ENCODE measurements at places on chromosomes 16 and 17.

DNA sequence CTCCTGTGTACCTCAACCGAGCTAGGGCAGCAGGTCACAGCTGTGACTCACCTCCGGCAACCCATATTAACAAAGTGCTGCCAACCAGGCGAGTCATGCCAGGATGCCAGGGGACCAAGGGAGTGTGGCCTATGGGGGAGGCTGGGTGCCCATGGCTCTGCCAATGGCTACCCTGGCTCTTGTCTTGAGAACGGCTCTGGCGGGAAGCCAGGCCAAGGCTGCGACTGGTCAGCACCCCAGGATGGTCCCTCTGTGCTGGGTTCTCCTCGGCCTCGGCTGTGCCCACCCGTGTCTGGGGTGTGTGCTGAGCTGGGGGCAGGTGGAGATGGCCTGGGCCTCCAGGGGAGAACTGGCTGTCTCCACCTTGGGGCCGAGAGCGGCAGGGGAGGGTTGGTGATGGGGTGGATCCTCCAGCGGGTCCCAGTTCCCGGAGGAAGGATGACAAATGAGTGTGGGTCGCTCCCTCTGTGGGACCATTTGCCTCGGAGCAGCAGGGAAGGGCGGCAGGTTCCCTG, 75.8 kb downstream of the MRC2 start:
- no peak for DNase-seq

DNA sequence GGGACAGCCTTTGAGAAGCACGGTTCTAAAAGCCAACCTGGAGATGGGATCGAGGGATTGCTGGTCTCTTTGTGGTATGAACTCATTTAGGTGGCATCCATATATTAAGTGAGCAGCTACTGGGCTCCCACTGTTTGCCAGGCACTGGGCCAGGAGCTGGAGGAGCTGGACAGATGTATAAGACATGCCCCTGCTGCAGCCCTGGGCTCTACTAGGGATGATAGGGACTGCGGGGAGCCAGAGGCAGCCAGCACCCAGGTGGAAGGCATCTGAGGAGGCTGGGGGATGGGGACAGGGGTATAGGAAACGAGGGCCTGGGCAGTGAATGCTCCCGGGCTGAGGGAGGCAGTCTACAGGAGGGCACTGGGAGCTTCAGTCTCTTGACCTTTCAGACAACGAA, 53.0 kb upstream of the MEAK7 start:
- DNase-seq: no peak

GRCh38 chr16:47734987-47735594, 274.0 kb downstream of the PHKB start:
- DNase-seq: no peak

GRCh38 chr17:18185391-18185790, 1.8 kb downstream of the ALKBH5 start:
- DNase-seq: no peak

DNA sequence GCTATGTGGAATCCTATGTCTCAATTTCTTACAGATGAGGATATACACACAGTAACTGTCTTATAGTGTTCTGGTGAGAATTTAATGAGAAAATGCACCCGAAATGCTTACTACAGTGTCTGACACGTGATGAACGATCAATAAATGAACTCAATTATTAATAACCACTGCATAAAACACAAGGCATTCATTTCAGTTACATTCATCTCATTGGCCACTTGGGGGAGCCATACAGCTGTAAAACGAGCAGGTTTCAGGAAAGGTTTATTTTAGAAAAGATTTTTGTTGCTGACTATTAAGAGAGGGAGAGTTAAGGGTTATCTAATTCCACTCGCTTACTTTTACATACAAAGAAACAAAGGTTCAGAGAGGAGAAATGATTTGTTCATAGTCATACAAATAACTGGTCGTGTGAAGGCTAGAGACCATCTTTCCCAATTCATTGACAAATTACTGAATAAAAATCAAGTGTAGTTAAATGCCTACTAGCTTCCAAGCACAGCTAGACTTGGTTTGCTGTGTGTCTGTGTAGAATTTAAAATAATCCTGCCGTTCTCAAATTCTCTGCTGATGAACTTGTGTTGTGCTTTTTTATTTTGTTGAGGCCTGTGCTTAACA, 160.1 kb downstream of the MAP2K4 start:
- DNase-seq: no peak

DNA sequence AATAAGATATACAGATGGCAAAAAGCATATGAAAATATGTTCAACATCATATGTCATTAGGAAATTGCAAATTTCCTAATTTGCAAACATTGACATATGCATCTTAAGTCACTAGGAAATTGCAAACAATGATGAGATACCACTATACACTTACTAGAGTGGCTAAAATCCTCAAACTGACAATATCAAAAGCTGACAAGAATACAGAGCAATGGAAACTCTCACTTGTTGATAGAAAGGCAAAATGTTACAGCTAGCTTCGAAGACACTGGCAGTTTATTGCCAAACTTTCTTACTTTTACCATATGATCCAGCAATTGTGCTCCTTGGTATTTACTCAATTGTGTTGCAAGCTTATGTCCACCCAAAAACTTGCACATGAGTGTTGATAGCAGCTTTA, 5.0 kb upstream of the IL4R start:
- DNase-seq: no peak

DNA sequence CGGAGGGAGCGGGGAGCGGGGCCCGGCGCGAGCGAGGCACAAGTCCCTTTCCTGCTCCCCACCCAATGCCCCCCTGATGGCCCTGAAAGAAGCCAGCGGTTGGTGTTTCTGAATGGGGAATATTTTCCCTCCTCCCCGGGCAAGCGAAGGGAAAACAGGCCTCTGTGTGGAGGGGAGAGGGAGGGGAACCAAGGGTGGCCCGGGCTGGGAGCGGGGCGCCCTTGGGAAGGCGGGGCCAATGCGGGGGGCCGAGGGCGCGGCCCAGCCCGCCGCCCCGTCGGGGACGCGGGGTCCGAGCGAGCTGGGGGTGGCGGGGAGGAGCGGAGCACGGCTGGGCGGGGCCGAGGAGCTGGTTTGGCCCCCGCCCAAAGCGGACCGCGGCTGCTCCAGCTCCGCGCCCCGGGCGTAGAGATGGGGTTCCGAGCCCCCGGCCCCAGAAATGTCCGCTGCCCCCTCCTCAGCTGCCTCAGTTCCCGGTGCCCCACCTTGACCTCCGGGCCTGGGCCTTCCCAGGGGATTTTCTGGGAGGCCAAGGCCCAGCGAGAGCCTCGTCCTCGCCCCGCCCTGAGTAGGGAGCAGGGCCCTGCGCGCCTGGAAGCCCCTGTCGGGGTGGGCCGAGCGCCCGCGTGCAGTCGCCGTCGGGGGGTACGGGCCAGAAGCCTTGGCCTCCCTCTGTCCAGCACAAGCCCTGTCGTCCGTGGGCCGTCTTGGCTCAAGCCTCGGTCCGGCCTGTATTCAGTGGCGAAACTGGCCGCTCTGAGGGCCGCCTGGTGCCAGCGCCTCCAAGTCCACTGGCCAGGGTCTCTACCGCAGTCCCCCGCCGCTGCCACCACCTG, 3.9 kb upstream of the HEXIM1 start:
- no peak for DNase-seq

- DNase-seq: no peak
These were observed 1.9 kb upstream of the SDR42E1 start for GRCh38 chr16:82013139-82013538.

DNA sequence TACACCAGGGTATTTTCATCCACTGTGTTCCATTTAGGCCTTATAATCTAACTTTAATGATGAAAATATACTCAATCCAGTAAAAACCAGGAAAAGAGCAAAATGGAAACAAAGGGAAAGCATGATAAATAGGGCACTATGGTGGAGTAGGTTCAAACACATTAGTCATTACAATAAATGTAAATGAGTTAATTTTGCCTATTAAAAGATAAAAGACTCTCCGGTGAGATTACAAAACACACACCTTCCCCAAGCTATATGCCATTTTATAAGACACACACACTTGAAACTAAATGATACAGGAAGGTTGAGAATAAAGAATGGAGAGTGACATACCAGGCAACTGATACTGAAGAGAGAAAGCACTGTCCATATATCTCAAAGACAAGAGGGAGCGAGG, 10.0 kb downstream of the PPL start:
- no peak for DNase-seq

DNA sequence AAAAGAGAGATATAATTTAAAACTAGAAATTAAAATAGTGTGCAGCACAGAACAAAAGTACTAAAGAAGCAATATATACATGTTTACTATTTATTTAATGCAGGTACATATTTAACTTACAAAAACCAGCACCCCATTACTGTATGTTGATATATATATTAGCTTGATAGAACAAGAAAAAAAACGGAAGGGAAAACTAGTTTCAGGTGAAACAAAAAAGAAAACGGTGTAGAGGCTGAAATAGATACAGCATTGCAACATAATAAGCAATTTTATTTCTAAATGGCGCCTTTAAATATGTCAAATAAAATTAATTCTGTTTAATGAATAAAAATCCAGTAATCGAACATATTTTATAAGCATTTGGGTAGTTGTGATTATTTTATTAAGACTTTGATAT, 3.9 kb downstream of the HNF1B start:
- DNase-seq: no peak

GRCh38 chr17:65697661-65698060, 136.2 kb upstream of the AXIN2 start:
- DNase-seq: no peak

DNA sequence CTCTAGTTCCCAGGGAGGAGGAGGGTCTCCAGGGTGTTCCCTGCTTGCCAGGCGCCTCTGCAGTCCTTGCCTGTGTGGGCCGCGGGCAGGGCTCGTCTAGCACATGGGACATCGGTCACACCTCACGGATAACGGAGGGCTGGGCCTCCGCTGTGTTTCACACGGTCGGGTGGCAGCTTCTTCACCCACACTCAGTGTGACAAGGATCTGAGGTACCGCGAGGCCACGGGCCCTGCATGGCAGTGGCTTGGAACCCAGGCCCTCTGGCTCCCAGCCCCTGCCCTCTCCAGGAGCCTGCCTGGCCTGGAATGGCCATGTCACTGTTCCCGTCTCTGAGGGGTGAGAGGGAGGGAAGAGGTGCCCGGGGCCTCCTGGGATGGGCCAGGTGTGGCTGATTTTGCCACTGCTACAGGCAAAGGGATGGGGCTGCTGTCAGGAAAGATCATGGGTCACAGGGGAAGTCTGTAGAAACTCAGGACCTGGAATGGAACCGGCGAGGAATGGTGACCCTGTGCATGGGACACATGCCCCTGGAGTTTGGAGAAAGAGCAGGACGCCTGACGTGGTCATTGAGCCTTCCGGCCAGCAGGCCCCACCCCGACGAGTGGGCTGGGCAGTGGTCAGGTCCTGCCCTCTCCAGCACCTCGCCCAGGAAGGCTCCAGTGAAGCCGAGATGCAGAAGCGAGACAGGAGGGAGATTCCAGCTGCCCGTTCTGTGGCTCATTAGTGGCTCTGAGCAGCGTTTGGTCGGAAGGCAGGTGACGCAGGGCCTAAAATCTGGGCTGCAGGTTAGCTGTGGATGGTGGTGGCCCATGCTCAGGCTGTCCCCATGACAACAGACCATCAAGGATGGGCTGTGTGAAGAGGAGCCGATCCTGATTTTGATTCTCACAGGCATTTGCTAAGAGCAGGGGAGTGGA, 76.5 kb upstream of the GSE1 start:
- DNase-seq: no peak

DNA sequence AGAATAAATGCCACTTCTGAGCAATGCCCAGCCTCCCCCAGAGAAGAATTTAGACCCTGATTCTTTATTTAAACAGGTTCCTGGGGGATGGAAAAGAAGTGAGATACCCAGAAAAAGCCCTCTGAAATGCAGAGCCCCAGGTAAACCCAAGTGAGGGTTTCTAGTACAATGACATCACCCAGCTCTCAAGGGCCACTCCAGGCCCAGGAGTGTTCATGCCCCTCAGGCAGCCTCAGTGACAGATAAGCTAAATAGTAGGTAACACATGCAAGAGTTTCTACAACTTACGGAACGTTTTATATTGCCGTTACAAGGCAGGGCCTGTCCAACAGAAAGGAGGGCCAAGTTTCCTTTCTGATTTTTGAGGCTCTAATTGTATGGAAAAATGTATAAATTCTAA, 683.7 kb upstream of the SALL1 start:
- DNase-seq: no peak

- no peak for DNase-seq
These were observed 2.5 kb downstream of the BHLHA9 start for GRCh38 chr17:1272701-1273100.

- DNase-seq: no peak
These were observed 53.3 kb upstream of the CCL2 start for GRCh38 chr17:34201767-34202166.

DNA sequence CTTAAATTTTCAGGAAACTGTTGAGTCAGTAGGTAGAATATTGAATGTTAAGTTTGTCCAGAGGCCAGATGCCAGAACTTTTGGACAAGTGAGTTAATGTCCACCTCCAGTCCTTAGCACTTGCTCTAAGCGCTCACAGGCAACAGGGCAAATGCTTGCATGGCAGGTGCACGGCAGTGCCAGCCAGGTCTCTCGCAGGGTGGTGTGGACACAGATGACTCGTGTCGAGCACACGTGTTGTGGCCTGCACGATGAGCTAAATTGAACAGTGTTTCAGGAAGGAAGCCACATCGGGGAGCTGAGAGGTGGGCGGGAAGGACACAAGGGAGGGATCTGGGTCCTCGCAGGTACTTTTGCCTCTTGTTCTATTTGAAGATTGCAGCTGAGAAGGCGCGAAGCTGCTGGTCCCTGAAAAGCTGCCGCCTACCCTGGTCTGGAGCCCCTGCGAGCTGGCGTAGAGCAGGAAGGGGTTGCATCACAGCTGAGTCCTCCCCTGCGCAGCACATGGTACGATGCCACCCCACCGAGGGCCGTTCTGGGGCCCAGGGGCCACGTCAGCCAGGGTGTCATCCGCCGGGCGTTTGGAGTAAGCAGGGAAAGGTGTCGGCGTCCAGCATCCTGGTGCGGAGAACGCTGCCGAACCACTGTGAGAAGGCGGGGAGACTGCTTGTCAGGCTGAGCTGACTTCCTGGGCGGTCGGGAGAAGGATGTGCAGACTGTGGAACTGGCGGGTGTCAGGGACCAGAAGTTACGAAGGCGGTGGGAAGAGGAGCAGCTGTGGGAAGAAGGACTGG, 6.3 kb downstream of the RAB40C start:
- no peak for DNase-seq

DNA sequence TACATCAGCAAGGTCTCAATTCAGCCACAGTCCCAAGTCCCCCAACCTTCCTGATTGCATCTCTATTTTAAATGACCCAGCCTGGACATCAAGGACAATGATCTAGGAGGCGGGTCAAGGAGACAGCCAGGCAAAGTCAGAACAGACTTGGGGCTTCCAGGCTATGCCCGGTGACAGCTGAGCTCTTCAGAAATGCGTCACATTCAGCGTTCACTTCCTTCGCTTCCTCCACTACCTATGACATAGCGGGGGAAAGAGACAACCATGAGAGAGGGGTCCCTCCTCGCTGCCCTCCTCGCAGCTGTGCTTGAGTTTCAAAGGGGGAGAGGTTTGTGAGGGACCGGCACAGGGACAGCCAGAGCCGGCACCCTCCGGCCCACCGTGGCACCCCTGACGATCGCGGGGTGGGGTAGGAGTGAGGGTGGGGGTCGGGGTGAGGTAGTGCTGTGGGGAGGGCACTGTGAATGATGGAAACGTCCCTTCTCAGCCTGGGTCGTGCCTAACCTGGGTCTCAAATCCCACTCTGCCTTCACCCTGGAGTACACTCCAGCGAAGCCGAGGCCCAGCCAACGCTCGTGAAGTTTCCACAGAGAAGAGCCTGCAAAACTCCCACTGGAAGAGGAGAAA, 12.3 kb upstream of the LGALS3BP start:
- peak; percentile 2 for DNase-seq

GRCh38 chr16:13060932-13061331, 159.5 kb downstream of the SHISA9 start:
- DNase-seq: no peak

- no peak for DNase-seq
These were observed 1279.0 kb upstream of the CDH8 start for GRCh38 chr16:63315229-63315628.

GRCh38 chr17:79944251-79944812, 91.3 kb downstream of the TBC1D16 start:
- no peak for DNase-seq
